ENCODE measurements at places on chromosomes 12 and 14.
A peak's percentile ranks its signal among the peaks of the same experiment; 100 is the strongest.

GRCh38 chr12:85821759-85822158 is 14.4 kb downstream of the RASSF9 start:
- DNase-seq, result no peak

DNA sequence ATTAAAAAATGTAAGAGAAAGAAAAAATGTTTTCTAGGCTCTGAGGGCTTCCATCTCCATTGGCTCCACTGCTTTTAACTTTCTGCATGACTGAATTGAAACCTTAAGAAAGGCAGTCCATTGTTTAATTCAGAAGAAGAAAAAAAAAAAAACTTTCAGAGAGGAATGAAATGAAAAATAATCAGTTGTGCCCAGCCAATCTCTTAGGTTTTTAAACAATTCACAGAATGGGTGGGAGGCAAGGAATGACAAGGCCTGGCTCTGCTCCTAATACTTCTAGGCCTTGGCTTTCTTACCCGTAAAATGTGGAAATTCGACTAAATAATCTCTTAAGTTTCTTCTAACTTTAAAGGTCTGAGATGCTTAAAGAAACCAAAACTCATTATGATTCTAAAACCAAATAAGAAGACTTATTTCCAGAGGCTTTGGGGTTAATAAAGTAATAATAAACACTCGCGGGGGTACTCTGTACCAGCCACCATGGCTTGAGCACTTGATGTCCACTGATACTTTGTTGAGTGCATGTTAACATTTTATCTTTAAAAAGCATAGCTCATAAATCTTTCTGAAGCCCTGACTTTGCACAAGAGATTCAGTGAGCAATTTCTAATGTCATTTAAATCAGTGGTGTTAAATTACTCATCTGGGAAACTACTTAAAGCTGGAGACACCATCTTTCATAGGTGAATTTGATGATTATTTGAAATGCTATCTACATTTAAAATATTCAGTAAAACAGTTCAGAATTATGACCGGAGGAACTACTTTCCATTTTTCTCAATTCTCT is 49.6 kb downstream of the STON2 start:
- DNase-seq, result no peak

DNA sequence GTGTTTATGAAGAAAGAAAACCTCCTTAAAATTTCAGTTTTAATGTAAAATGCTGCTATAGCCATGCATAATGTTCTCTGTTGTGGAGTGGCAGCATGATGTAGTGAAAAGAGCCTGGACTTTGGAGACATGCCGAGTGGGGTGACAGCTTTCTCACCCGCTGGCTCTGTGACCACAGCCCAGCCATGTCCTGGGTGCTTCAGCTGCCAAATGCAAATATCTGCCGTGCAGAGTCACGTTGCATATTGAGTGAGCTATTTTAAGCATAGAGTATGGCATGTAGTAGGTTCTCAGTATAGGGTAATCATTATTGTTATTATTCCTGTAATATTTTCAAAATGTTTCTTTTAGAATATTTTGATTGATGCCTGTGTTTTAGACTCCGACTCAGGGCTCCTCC is 15.5 kb upstream of the TCTN2 start:
- no peak for DNase-seq

DNA sequence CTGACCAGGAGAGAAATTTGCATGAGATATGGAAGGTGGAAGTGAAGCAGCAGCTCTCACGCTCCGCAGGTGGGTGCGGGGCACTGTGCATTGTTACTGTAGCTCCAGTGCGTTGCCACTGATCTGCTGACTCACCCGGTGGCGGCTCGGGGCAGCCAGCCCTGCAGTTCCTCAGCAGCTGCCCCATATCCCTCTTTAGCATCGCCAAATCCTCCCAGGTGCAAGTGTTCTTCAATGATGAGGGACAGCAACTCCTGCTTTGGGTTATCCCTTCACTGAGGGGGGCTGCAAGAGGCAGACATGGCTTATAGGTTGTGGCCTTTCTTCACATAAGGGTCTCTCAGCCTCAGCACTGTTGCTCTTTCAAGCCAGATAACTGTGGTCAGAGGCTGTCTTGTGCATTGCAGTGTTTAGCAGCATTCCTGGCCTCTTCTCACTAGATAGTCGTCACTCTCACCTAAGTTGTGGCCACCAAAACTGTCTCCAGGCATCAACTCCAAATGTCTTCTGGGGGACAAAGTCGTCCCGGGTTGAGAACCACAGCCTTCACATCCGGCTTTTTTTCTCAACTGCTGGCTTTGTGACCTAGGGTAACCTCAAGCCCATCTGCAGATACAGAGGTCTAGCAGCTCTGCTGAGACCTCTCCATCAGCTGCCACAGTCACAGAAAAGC is 180.8 kb downstream of the EFCAB11 start:
- no peak for DNase-seq

DNA sequence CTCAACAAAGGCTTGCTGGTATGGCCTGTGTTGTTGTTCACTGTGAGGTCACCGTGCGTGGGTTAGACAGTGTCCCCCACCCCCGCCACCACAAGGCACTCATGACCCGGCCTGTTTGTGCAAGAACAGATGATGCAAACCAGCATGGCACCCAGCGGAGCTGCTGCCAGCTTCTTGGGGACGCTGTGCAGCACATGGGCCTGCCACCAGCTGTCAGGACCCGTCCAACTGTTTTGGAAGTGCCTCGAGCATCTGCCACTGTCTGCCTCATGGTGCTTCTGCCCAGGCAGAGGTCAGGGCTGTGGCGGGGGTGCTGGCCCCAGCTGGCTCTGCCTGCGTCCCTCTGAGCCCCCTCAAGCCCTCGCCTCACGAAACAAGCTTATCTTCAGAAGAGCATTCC is 1.5 kb downstream of the ASB2 start:
- no peak for DNase-seq

DNA sequence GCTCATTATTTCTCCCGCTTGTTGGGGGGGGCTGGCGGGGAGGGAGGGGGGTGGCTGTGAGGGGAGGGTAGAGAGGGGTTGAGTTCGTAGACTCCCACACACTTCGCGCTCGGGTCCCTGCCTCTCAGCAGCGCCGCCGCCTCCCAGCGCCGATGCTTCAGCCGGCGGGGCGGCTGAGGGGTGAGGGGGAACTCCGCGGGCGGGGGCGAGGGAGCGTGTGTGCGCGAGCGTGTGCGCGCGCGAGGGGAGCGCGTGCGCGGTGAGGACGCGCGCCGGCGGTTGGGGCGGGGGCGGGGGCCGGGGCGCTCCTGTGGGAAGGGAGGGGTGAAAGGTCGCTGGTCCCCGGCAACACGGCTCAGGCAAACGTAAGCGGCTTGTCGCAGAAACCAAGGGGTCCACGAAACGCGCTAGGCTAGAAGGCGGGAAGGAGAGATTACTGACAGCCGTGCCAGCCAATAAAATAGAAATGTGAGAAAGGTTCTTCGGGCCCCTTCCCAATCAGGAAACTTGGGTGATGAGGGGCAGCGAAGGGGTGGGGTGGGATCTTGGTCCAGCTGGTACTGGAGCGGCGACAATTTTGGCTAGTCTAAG is 343 bp upstream of the NOVA1 start:
- DNase-seq, result peak; percentile 98

DNA sequence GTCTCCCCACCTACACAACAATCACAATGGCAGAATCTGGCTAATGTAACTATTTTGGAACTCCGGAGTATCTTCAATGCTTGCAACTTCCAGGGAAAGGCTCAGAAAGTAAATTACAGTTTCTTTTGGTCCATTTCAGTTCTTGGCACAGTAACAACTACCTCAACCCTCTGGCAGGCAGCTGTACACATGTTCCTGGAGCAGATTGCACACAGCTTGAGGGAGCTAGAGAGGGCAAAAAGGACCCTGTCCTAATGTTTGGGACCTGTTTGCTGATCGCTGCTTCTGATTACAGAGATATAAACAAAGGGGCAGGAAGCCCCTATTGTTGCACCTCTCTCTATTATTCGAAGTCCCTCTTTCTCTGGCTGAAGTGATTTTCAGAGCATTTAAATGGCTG is 35.2 kb upstream of the SLC38A1 start:
- no peak for DNase-seq

- no peak for DNase-seq
Observed at GRCh38 chr14:97336179-97336578, 539.0 kb downstream of the VRK1 start.

DNA sequence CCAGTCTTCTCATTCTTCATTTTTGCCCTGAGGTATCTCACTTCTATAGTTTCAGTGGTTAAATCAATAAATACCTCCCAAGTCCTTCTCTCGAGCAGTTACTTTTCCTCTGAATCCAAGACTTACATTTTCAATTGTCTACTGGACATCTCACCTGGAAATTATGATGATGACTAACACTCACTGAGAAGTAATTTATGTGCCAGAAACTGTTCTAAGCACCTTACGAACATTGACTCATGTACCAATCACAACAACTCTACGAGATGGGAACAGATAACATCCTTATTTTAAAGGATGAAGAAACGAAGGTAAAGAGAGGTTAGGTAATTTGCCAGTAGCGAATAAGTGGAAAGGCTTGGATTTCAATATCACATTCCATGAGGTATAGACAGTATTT is 94.1 kb downstream of the EML5 start:
- no peak for DNase-seq

DNA sequence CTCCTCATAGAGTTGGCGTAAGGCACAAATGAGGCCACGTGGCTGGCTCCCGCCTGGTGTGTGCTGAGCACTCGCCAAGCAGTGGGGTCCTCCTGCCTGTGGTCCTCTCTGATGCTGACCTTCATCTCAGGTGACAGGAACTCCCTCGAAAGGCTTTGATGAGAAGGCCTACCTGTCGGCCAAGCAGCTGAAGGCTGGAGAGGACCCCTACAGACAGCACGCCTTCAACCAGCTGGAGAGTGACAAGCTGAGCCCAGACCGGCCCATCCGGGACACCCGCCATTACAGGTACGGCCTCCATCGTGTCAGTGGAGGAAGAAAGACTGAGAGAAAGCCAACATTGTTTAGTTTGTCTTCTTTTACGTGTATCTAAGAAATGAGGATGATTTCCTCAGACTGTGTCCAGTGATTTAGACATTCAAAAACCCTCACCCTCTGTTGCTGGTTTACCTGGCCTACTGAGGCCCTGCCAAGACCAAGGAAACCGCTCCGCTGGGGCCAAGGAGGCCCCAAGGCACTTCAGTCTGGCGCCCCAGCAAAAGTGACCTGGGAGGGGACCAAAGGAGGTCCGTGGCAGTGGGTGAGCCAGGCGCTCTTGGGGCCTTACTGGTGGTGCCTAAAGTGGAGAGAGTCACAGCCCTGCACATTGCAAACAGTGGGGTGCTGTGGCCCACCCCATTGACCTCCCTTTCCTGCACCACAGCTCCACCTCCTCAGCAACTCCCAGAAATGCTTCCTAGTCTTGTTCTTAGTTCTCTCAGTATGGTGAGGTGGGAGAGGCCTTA is 60.8 kb downstream of the GALNT16 start:
- DNase-seq, result no peak

GRCh38 chr12:70044167-70044566 is 199.1 kb upstream of the CNOT2 start:
- DNase-seq, result no peak

DNA sequence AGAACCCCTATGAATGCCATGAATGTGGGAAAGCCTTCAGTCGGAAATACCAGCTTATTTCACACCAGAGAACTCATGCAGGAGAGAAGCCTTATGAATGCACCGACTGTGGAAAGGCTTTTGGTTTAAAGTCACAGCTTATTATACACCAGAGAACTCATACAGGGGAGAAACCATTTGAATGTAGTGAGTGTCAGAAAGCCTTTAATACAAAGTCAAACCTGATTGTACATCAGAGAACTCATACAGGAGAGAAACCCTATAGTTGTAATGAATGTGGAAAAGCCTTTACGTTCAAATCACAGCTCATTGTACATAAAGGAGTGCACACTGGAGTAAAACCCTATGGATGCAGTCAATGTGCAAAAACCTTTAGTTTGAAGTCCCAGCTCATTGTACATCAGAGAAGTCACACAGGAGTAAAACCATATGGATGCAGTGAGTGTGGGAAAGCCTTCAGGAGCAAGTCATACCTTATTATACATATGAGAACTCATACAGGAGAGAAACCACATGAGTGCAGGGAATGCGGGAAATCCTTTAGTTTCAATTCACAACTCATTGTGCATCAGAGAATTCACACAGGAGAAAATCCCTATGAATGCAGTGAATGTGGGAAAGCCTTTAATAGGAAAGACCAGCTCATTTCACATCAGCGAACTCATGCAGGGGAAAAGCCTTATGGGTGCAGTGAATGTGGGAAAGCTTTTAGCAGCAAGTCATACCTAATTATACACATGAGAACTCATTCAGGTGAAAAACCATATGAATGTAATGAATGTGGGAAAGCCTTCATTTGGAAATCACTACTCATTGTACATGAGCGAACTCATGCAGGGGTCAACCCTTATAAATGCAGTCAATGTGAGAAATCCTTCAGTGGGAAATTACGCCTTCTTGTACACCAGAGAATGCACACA is 22.3 kb downstream of the ZNF268 start:
- no peak for DNase-seq

DNA sequence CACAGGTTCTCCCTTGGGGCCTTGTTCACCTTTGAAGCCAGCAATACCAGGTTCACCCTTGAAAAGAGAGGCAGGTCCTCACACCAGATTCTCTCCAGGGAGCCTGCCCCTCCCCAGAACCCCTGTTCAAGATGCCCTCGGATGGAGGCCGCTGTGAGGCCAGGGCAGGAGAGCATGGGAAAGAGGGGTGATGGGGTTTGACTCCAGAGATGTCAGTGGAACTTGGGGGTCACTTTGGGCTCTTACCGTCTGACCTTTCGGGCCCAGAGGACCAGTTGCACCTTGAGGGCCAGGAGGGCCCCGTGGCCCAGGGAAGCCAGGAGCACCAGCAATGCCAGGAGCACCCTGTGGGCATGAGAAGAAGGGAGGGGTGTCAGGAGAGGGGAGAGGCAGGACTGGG is 17.4 kb downstream of the COL2A1 start:
- no peak for DNase-seq

- DNase-seq, result no peak
Observed at GRCh38 chr14:59297071-59297776, 108.8 kb downstream of the DAAM1 start.

- DNase-seq, result no peak
Observed at GRCh38 chr12:116656306-116656705, 81.6 kb downstream of the SPRING1 start.

GRCh38 chr12:53603196-53603595 is 23.0 kb downstream of the ATF7 start:
- DNase-seq, result no peak

DNA sequence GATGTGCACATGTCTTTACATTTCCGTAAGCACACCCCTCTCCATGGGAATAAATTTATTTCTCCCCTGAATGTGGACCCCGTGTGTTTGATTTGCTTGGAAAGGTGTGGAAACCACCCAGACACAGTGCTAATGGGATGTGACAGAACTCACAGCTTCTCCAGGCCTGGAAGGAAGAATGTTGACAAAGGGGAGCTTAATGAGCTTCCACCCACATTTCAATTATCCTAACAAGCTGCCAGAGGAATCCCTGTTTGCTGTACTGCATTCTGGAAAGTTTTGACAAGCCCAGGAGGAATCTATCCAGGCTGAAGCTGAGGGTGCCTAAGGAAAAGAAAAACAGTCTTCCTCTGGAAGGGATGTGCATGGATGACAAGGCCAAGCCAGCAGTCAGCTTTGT is 51.2 kb upstream of the CCDC60 start:
- no peak for DNase-seq

- DNase-seq, result no peak
Observed at GRCh38 chr12:132237772-132238487, 91.5 kb downstream of the GALNT9 start.
